ENCODE measurements at places on chromosomes 3 and 15.

GRCh38 chr15:88006146-88006545, 250.4 kb downstream of the NTRK3 start:
- DNase-seq, result no peak

DNA sequence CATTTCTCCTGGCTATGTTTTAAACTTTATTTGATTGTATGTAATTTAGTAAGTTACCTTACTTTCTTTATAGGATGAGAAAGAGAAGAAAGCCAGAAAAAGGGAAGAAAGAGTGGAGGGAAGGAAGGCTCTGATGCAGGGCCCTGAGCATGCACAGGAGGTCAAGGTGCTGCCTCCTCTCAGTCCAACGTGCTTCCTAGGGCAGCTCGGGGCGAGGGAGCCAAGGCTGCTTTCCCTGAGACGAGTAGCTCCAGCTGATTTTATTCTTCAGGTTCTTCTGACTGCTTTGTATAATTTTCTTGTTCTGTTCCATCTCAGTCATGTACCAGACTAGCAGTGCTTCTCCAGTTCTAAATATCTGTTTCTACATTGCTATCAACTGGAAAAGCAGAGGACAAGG, 3.4 kb downstream of the CORO2B start:
- DNase-seq, result no peak

GRCh38 chr3:59300733-59301132, 250.9 kb upstream of the CFAP20DC start:
- DNase-seq, result no peak

DNA sequence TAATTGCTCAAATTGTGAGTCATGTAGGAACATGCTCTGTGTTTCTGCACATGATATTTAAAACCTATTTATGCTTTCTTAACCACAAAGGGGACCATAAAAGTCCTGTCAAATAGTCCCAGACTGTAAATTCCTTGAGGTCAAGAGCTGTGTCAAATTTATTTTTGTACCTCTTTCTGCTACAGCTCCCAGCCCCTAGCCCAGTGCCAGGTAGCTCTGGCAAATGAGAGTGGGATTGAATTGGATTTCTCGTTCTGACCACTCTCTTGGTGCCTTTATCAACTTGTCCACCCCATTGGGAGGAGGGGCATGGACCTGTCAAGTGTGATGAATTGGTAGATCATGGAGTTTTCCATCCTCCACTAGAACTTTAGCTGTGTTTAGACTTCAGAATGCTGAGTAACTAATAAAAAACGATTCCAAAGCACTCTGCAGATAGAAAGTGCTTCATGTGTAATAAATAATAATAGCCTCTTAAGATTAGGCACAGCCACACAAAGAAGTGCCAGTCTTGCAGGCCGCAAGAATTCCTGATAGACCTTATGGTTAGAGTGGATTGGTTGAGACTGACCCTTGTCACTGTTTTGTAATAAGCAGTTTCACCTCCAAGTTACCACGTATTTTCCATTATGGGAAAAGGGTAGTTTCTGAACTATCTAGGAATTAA, 120.4 kb downstream of the LPP start:
- DNase-seq, result no peak

DNA sequence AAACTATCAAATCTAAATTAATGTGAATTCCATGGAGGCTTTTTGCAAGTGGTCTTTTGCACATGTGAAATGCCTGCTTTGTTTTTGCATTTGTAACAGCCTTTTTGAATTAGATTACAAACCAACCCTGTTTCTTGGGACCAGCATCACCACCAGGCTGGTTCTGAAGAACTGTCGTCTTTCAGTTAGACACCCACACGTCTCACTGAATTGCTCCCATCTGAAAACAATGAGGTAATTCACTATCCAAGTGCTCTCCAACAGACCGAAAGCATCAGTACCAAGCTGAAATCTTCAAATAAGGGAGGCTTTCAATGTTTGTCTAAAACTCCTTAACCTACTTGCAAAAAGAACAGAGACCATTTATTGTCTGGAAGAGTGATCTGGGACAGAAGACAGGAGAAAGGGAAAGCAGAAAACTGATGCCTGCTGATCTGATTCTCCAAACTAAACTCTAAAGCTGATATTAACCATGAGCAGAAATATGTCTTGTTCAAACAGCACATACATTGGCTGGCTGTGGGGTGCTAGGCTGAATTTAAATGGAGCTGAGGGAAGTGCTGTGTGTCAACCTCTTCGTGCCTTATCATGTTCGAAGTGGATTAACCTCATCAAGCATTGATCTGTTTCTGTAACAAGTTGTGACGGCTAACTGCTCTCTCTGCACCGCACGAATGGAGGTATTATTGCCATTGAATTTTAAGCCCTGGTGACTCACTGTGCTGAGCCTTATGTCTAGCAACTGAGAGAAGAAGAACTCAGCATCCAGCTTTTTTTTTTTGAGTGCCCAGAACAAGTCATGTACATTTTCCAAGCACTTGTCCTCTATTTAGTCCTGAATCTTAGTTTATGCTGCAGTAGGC, 213.7 kb upstream of the P2RY1 start:
- DNase-seq, result no peak

Measured in HuH-7.5 (cell line).